ENCODE measurements at places on chromosomes 1 and 21.

DNA sequence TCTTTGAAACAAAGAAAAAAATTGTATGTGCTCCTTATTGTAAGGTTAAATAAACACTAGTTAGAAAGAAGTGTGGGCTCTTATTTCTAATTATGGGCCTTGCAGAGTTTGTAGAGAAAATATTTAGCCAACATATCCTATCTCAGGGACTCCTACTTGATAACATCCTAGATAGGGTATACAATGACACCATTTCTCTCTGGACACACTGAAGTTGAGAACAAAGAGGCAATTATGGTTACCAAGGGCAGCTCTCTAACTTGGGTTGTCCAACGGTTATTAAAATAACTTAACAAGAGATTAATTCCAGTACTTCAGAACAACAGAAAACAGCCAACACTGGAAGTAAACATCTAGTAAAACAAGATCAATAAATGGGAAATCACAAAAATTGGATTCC lies 69.0 kb upstream of the ZC3H11B start:
- DNase-seq, result no peak

DNA sequence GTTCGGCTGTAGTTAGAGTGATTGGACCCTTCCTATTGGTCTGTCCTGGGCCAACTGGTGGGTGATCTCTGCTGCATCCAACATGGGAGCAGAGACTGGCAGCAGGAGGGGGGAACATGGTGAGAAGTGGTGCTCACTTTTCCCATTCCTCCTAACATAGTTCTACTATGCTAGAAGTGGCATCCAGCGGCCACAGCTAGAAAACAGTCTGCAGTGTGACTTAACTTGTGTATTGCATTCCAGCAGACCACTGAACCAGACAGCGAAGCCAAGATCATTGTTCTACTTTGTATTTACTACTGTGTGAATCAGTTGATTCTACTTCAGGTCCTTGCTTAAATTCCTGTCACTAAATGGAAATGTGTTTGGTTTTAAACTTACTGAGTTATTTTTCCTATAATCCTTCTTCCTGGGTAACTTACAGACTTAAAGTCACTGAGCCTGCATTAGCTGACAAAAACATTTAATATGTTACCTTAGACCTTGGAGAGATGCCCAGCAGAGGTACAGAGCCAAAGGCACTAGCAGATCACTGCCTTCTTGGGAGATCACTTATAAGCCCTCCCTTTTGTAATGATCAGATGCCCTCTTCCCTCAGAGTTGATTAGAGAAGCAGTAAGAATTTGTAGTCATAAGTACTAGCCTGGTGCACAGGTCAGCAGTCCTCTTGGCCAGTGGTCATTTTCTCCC lies 8.2 kb downstream of the FABP3 start:
- peak; percentile 86 for DNase-seq

GRCh38 chr1:47645151-47645550 lies 207.3 kb downstream of the FOXD2 start:
- no peak for DNase-seq

DNA sequence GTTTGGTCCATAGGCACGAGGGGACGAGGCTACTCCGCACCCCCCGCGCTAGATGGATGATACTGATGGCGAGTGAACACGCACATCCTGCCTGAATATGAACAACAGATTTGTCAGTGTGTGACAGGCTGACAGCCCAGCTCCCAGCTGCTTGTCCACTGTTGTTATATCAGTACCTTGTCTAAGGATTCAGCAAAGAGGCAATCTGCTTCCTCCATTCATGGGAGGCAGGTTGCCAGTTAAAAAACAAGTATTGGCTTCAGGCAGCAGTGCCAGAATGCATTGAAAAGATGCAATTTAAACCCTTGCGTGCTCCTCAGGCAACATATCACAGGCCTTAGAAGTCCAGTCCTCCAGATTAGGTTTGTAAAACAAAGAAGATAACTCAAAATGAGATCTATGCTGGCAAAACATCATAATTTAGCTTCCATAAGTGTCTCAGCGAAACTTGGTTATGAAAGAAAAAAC lies 223.3 kb downstream of the GPATCH2 start:
- peak; percentile 32 for DNase-seq

- no peak for DNase-seq
Measured at GRCh38 chr21:35529171-35529863, 480.2 kb upstream of the RUNX1 start.

GRCh38 chr1:7010534-7011200 lies 225.4 kb downstream of the CAMTA1 start:
- DNase-seq, result no peak

DNA sequence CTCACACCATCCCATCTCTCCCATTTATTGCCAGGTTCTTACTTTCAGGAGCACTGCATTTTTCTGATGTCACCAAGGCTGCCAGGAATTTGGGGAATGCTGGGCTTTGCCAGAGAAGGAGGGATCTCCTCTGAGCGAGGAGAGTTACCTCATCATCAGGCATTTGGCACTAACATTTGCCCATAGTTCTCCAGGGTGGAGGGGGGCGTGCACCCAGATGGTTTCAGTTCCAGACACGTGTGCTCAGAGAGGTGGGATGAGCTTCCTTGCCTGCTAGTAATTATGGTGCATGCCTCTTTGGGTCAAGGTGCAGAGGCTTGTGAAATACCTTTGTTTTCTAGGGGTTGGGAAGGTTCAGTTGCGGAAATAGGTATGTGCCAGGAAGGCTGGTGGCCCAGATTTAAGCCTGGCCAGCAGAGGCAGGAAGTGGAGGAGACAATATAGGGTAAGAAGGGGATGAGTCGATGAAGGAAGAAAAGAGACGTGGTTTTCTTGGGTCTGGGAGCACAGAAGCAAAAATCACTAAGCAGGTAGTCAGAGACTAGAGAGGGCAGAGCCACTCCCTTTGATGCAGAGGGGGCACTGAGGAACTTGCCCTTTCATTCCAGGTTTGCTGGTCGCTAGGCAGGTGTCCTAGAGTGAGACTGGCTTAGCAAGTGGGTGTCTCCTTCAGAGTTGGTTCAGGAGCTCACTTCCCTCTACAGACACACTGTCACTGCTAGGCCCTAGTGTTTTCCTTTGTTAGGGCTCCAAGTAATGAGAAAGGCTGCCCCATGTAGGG lies 7.2 kb downstream of the TUFT1 start:
- DNase-seq, result peak; percentile 93

- no peak for DNase-seq
Measured at GRCh38 chr1:101187297-101187696, 49.5 kb upstream of the S1PR1 start.

DNA sequence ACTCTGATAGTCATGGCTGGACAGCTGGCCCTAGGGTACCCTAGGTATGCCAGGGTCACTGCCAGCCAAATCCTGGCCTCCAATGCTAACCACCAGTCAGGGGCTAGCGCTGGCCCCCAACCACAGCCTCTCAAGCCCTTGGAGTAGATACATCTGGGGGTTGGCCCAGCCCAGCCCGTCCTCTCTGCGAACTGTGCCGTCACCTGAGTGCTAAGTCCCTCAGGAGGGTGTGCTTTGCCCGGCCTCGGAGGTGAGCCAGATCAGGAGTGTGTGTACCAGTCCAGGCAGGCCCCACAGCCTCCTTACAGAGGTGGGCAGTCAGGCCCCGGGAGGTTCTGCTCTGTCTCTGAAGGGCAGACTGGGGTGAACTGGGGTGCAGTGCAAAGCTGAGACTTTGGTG lies 34.0 kb upstream of the DISP3 start:
- no peak for DNase-seq

DNA sequence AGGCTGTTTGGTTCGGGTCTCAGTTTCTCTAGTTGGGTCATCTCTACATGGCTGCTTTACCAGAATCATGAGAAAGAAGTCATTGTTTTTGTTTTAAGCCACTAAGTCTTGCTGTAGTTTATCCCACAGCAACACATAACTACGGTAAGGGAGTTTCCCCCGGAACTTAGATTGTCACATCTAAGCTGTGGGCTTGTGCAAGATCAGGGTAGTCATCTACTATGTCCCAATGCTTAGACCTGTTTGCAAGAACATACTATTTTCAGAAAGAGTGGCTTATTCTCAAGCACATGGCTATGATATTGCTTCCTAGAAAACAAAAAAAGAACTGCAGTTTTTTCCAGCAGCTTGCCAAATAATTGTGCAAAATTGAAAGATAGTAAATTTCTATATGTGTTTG lies 18.0 kb upstream of the OLIG2 start:
- no peak for DNase-seq

GRCh38 chr1:179583771-179584320 lies 7.8 kb upstream of the TDRD5 start:
- no peak for DNase-seq

DNA sequence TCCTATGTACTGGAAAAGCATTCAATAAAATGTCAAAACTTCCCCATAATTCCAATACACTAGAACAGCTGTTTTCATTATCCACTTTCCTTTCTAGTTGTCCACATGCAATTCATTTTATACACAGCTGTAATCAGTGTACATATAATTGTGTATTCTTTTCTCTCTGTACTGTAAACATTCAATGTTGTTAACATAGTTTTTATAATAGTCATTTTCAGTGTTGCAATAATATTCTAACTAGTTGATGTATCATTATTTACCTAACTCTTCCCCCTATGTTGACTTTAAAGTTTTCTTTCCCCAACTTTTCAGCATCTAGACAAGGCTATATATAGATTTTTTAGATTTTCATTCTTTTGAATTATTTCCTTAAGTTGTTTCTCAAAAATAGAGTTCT lies 44.4 kb downstream of the DIPK1A start:
- DNase-seq, result no peak

GRCh38 chr1:31422505-31423319 lies 9.7 kb downstream of the SERINC2 start:
- peak; percentile 73 for DNase-seq

DNA sequence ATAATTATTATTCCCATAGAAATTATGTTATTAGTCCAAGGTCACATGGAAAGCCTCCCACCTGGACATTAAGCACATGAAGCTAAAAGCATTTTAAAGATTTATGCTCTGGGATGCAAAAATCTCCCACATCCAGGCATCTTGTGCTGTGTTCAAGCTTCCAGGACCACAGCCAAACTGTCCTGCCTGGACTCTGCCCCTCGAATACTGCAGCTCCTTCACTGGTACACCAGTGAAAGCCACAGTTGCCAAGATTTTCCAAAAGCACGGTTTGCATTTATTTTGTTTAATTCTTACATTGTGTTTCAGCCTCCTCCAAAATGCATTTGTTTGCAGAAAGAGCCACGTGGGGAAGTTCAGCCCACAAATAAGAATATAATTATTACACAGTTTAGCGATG lies 38.6 kb downstream of the C8B start:
- no peak for DNase-seq

DNA sequence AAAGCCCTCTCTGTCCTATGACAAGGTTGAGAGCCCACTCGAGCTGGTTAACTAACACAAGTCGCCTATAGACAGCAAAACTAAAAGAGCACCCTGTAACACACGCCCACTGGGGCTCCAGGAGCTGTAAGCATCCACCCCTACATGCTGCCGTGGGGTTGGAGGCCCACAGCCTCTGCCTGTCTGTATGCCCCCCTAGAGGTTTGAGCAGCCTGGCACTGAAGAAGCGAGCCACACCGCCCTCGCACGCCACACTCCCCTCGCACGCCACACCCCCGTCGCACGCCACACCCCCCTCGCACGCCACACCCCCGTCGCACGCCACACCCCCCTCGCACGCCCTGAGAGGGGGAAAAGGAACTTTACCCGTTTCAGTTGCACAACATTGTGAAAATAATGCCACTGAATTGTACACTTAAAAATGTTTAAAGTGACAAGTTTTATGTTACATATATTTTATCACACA lies 13.2 kb upstream of the HMGCL start:
- peak; percentile 62 for DNase-seq

DNA sequence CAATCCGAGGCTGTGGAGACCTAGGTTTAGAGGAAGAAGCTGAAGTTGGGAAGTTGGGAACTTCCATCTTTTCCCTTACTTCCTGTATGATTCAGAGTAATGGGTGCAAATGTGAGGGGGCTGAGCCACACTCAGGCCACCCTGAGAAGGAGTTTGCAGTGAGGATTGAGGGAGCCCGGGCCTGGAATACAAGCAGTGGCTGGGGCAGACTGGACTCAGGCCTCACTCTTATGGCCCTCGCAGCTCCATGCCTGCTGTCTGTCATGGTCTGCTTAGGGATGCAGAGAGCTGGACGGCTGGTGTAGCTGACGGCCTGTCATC lies 73.7 kb upstream of the RAB4A start:
- DNase-seq, result no peak

- no peak for DNase-seq
Measured at GRCh38 chr1:67970088-67970487, 80.3 kb downstream of the DIRAS3 start.

DNA sequence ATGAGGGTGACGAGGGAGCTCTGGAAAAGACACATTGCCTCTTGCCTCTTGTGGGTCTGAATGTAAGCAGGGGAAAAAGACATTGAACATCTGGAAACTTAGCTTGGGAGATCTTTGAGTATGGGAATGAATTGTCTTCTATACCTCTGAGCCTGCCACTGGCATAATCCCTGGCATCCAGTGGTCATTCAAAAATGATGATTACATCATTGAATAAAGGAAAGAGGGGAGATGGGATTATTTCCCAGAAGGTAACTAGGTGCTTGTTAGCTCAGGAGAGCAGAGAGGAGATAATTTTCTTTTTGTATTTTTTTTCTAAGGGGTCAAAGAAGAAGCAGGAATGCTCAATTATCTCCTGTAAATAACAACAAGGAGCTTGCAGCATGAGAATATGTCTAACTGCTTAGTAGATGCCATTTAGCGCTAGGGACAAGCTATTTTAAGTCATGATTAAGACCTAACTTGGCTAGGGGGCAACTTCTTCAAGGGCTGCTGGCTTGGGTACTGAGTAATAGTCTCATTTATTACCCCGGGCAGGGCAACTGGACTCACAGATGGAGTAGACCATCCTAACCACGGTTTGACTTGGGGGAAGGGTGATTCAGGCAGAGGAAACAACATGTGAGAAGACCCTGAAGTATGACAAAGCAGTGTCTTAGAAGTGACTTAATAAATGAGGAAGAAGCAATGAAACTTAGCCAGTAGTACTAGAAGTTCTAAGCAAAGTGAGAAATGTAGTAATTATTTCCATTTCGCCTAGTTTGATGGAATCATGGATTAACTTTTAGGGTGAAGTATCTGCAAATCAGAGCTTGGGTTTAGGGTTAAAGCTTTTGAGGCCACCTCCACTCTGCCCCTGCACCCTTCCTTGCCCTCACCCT lies 11.0 kb upstream of the XCL2 start:
- no peak for DNase-seq

DNA sequence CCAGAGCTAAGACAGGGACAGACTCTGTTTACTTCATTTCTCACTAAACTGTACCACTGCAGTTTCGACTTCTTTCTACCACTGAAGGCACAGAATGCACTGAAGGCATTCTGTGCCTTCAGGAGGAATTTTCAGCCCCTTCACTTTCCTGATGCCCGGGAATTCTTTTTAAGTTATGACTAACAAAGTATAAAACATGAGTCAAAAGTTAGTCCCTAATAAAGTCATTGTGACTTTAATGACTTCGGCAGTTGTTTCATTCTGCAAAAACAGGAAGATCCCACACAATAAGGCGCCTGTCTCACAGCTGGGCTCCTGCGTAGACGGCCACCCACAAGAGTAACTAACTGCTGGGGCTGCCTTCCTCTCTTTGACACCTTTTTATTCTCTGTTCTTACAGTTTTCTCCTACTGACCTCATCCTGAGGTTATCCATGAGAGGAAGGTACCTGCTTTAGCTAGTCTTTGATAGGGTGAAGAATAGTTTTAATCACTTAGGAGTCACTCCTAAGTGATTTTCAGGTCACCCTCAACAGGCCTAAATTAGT lies 183.9 kb upstream of the SGIP1 start:
- no peak for DNase-seq
